Esophagus squamous epithelium (tissue), 5 donors: ENCODE measurements at places on chromosomes 1 and 21.

DNA sequence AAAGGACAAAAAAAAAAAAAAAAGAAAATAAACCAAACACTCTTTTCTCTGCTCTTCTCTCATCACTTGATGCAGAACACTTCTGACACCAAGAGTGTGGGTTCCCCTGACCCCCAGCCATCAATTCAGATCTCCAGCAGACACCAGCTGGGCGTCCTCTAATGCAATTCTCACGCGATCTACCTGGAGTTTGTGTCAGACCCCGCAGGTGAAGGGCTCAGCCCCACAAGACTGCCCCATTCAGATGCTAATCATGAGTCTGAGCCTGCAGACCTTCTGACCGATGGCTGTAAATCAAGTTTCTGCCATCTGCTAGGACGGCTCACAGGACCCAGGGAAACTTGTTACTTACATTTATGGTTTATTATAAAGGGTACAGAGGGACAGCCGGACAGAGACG lies 133.6 kb upstream of the C1orf174 start:
- no peak for DNase-seq

- DNase-seq = no peak
Measured at GRCh38 chr1:78483903-78484302, 6.9 kb upstream of the PTGFR start.

GRCh38 chr1:27634177-27634984 lies 604 bp downstream of the FGR start:
- no peak for DNase-seq

- no peak for DNase-seq
Measured at GRCh38 chr1:3691421-3692204, 39.3 kb downstream of the TP73 start.

DNA sequence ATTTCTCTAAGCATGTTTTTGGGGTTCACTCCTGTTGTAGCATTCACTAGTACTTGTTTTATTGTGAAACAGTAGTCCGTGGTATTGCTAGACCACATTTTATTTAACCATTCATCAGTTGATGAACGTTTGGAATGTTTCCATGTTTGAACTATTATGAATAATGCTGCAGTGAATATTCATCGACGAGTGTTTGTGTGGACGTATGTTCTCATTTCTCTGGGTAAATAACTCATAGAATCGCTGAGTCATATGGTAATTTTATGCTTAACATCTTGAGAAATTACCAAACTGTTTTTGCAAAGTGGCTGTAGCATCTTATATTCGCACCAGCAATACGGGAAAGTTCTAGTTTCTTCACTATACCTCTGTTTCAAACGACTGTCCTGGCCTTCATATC lies 28.0 kb upstream of the KAZN start:
- no peak for DNase-seq

DNA sequence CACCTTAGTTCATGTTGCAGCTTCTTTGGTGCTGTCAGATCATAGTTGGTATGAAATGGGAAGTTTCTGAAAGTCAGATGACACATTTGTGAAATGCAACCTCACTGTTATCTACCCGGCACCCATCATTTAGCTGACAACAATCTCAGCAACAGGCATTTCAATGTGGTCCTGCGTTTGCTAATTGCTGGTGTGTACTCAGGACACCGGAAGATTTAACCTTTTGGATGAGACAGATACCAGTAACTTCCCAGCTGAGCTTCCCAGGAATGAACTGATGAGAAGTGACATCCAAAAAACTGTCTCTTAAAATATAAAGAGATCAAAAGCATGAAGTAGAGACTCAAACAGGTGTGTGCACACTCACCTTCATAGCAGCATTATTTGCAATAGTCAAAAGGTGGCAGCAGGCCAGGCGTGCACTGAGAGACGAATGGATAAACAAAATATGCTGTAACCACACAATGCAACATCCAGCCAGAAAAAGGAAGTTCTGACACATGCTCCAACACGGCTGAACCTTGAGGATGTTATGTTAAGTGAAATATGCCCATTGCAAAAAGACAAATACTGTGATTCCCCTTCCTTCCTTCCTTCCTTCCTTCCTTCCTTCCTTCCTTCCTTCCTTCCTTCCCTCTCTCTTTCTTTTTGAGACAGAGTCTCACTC lies 7.9 kb upstream of the CLDN14 start:
- no peak for DNase-seq

- DNase-seq = no peak
Measured at GRCh38 chr1:240927821-240928220, 315.9 kb upstream of the GREM2 start.

GRCh38 chr1:4957027-4957426 lies 302.6 kb downstream of the AJAP1 start:
- no peak for DNase-seq

DNA sequence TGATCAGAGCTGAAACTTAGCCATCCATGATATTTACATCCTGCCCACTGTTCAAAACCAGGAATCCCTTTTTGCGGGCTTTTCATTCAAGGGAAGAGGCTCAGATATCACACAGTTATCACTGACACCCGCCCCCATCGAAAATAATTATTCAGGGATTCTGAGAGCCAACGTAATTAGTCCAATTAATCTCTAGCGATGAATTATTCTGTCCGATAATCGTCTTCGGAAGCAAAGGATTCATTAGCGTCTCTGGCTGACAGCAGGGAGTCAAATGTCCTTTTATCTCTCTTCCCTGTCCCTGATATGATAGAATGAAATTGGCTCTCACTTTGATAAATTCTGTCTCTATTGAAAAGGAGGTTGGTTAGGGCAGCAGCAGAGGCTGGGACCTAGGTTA lies 140.4 kb upstream of the IPO9 start:
- no peak for DNase-seq

DNA sequence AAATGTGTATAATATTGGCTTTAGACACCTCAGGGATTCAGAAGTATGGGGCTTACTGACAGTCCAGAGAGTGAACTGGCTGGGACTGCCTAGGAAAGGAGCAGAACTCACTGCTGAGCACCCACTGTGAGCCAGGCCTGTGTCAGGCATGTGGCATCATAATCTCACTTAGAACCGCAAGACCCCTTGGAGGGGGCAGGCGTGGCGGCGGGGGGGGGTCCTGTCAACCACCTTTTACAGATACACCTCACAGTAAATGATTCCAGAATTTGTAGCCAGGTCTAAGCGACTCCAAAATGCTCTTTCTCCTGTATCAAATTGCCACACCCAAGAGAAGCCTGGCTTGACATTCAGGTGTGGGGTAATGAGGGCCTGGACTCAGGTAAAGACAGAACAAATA lies 235.5 kb downstream of the KCNH1 start:
- no peak for DNase-seq

- no peak for DNase-seq
Measured at GRCh38 chr1:234607109-234608024, 2.6 kb downstream of the IRF2BP2 start.

DNA sequence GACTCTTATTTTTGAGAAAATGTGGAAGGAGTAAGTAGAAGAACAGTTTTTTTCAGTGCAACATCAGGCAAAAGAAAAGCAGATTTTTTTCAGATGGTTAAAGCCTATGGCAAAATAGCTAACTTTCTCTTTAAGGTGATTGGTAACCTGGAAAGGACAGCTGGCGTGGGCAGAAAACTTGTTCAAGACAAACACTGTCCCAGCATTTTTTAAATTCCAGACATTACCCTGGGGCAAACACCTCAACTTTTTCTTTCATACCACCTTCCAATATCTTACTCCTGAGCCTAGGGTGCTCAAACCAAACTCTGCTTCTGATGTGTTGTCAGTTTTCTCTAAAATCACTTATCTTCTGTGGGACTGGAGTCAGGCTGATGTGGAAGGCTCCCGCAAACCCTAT lies 2.7 kb upstream of the LEPR start:
- DNase-seq = no peak

GRCh38 chr1:35398739-35399138 lies 130.2 kb downstream of the ZMYM4 start:
- DNase-seq = no peak

DNA sequence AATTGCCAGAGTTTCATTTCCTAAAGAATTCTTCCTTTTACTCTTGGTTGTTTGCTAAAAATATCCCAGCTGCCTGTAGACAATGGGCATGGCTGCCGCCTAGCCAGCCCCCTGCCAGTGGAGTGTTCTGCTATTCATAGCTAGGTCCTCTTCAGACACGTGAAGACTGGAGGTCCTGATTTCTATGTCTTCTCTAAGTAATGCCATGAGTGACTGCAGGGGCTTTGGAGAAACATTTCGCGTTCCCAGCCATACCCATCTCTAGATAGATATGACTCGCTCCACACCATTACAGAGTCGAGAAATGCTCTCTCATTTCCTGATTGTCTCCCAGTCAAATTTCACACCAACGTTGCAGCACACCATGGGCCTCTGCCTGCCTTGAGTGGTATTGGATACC lies 99.5 kb upstream of the BACE2 start:
- DNase-seq = no peak

- DNase-seq = no peak
Measured at GRCh38 chr21:35573472-35574374, 486.6 kb downstream of the SETD4 start.

- no peak for DNase-seq
Measured at GRCh38 chr1:33948291-33948690, 84.4 kb downstream of the HMGB4 start.

DNA sequence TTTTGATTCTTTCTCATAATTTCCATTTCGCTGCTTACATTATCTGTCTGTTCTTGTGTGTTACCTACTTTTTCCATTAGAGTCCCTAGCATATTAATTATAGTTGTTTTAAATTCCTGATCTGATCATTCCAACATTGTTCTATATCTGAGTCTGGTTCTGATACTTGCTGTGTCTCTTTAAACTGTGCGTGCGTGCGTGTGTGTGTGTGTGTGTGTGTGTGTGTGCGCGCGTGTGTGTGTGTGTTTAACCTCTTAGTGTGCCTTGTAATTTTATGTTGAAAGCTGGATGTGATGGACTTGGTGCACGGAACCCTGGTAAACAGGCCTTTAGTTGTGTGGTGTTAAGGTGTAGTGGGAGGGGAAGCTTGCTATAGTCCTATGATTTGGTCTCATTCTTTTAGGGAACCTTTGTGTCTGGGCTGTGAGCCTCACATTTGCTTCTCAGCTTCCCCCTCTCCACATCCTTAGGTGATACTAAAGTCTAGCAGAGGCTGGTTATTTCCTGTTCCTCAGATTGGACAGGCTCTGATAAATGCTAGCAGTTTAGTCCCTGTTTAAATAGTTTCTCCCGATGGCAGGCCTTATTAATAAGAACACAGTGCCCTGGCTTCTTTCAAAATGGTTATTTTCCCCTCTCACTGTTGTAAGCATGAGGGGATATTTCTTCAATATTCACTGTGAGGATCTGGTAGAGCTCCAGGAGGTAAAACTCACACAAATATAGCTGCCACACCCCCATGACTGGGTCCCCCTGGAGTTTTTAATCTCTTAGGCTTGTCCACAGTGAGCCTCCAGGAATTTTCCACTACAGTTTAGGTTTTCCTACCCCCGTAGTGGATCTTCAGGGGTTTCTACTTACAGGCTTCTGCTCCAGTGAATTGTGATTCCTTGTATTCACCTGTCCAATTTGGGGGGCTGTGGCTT lies 118.3 kb downstream of the GALNT2 start:
- DNase-seq = no peak

GRCh38 chr1:9755441-9755995 lies 68.2 kb downstream of the CLSTN1 start:
- no peak for DNase-seq

DNA sequence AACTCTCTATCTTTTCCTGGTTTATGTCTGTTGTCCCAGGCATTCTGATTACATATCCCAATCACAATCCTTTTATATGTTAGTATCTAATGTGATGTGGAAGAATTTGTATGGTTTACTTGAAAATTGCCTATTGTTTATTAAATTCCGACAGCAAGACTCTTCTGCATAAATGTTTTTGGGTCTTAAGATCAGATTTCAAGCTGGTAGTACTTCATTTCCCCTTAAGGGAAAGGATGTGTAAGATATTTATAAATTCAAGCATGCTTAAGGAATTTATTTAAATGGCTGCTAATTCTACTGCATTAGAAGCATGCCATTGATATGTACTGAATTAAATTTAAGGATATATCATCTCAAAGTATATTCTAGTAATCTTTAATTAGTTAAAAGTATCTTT lies 20.4 kb upstream of the GPR88 start:
- DNase-seq = no peak

DNA sequence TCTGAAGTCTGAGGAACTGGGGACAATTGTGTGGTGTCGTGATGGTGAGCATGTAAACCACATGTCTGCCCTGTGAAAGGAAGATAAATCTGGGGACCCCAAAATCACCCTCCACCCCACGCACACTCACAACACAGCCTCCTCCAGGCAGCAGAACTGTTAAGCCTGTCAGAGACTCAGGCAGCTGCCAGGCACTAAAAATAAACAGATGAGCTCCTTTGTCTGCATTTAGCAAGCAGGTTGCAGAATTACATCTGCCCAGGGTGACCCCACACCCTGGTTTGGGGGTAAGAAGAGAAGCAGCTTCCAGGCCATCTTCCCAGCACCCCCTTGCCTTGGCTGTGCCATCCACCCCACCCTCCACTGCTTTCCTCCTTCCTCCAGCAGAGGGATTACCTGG lies 119.1 kb upstream of the RUNX3 start:
- DNase-seq = no peak

DNA sequence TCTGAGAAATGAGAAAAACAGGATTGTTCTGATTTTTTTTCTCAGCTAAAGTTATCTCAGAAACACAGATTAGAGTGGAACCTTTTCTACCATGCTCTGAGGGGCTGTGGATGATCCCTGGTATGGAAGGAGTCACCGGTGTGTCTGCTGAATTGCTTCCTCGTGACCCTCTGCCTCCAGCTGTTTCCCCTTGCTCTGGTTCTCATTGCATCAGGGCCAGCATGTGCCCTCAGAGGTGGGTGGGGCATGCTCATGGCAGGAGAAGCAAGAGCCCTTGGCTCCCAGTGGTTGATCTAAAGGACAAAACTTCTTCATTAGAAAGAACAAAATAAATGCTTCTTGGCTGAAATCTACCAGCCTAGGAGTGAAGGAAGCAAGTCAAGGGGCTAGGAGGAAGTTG lies 183.2 kb upstream of the HMCN1 start:
- DNase-seq = no peak

- DNase-seq = no peak
Measured at GRCh38 chr1:88773540-88774150, 89.6 kb downstream of the PKN2 start.

- DNase-seq = no peak
Measured at GRCh38 chr1:64004451-64005025, 198.9 kb upstream of the UBE2U start.

DNA sequence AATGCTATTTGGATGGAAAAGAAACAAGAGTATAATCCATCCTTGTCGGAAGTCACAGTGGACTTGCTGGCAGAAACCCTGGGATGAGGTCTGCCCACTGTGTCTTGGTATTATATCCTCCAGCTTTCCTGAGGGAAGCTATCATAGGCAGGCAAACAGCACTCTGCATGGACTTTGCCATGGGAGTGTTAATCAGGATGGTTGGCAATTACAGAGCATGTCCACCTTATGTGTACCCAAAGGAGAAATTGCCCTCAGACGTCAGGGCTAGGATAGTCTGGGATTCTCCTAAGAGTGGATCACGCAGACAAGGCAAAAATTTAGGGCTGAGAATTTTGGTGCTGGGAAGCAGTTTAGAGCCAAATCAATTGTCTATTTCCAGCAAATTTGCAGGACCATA lies 184.9 kb upstream of the ESRRG start:
- DNase-seq = no peak

- DNase-seq = no peak
Measured at GRCh38 chr1:8439015-8439702, 121.2 kb downstream of the SLC45A1 start.

- no peak for DNase-seq
Measured at GRCh38 chr1:31376375-31377134, 3.7 kb upstream of the FABP3 start.

GRCh38 chr1:3561702-3562101 lies 49.6 kb downstream of the MEGF6 start:
- DNase-seq = no peak

- no peak for DNase-seq
Measured at GRCh38 chr1:27915082-27915575, 19.7 kb upstream of the SMPDL3B start.
